ENCODE measurements at places on chromosomes 1 and 21.

DNA sequence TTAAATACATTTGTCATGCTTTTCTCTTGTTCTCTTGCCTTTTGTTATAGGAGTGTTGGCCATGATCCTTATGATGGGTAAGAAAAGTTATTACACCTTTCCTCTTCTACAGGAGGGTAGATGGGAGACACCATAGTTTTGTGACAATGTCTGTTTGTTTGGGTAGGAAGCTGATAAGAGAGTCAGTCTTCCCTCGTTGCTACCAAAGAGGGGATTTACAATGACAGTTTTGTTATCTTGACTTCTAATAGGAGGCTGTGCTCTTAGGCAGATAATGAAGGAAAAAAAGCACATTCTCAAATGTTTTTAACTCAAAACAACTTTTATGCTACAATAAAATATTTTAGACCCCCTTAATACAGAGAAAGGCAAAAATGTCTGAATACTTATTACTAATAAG lies 48.0 kb upstream of the WLS start:
- no peak for DNase-seq

- DNase-seq: no peak
Observed at GRCh38 chr1:168206111-168206510, 19.7 kb upstream of the SFT2D2 start.

GRCh38 chr1:162265983-162266382 lies 110.7 kb downstream of the SPATA46 start:
- no peak for DNase-seq

DNA sequence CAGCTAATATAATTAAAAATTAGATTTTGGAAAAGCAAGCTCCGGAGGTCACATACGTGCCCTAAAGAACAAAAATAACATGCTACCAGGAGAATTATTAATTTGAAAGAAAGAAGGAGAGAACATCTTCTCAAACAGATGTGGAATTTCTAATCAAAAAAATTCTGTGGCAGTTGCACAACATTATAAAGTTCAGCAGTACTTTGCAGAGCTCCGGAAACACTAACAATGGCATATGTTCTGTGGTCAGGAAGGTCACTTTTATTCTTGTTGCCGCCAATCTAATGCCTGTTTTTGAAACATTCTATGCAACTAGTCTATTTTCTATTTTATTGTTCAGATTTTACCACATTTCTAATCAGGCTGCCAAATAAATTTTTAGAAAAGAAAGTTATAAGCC lies 186.8 kb downstream of the SMYD3 start:
- no peak for DNase-seq

DNA sequence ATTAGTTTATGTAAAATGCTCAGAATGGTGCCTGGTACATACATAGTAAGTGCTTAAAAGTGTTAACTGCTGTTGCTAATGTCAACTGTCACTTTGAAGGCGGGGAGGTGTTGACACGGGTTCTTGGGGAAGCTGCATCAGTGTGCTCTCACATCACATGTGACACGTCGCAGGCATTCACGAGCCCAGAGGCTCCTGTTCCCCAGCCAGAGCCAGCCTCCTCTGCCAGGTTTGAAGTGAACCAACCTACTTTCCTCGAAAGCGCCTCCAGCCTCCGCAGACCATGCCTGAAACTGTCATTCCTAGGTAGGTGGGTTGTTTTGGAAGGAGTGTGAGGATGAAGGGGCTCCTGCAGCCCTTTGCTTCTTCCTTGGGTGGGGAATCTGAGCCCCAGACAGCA lies 13.8 kb downstream of the GALNT2 start:
- no peak for DNase-seq
